ENCODE measurements at places on chromosomes 16 and 17. TPM values are rescaled to one million over a fixed set of nuclear protein-coding genes. Genes with fewer than 3 reads are reported as not detected.
A peak's percentile ranks its signal among the peaks of the same experiment; 100 is the strongest.

DNA sequence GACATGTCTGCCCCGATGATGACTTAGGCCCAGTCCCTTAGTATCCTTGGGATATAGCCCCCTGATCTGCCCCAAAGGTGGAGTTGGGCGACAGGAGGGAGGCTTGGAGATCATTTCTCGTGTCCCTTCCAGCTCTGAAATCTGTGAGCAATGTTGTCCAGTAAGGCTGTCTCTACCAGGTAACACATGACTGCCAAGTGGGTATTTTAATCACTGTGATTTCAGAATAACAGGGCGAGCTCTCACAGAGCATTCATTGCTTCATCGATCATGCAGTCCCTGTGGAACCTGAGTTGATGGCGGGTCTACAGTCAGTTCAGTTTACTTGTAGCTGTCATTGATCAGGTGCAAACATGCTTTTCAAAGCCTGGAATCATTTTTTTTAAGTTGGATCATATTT lies 39.2 kb downstream of the KSR1 start:
- no peaks in the 10 kb centered on the region for H3K4me1 ChIP-seq
- H3K36me3 ChIP-seq = no peaks in the 10 kb centered on the region
- H3K27ac ChIP-seq = no peak overlapping the region
- H3K27me3 ChIP-seq = no peaks in the 10 kb centered on the region
- no peak overlapping the region for H3K4me3 ChIP-seq
- DNase-seq = no peak

DNA sequence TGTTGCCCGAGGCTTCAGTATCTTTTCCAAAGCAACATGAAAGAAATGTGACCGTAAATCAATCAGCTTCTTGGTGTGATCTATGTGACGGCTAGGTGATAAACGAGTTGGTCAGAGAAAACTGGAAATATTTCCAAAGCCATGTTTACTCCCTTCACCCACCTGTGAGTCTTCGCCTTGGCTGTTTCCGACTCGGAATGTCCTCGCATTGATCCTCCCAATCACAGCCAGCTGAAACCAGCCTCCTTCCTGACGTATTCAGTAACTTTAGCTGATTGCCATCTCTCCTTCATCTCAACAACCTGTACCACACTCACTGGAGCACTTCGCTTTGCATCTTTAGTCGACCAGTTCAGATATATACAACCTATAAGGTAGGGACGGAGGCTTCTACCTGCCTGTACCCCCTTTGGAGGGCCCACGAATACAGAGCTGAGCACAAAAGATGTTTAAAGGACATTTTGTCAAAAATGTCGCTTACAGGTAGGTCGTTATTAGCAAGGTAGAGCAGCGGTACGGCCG lies 705 bp downstream of the KRABD2 start:
- peaks cover 17% of the 10 kb centered on the region for H3K4me1 ChIP-seq
- peaks cover 45% of the 10 kb centered on the region for H3K36me3 ChIP-seq
- H3K27me3 ChIP-seq = no peaks in the 10 kb centered on the region
- peak overlapping the region; percentile 48 for H3K4me3 ChIP-seq

DNA sequence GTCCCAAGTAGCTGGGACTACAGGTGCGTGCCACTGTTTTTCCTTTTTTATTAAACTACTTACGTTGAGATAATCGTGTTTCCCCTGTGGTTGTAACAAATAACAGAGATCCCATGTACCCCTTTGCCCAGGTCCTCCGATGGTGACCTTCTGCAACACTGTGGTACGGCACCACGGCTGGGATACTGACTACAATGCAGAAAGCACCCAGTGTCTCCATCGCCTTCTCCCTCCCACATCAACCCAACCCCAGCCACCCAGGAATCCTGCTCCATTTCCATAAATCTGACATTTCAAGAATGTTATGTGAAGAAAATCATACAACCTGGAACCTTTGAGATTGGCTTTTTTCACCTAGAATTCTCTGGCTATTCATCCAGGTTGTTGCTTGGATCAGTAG lies 22.1 kb downstream of the MPRIP start:
- H3K4me3 ChIP-seq = no peak overlapping the region
- H3K36me3 ChIP-seq = peaks cover 66% of the 10 kb centered on the region

DNA sequence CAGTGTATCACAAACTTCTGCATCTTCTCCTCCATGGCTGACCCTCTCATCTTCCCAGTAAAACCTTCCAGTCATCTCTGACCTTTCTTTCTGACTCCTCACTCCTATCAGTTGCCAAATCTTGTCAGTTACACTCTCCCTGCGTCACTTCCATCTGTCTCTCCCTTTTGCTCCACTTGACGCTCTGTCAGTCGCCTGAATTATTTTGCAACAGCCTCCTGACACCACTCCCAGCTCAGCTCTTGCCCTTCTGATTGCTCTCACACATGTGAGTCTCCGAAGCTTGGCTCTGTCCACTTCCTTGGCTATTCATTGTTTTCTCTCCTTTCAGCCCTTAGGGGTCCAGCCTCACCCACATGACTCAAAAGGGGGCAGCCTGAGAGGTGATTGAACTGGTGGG lies 27.7 kb downstream of the DHRS7C start:
- H3K4me3 ChIP-seq = no peak overlapping the region
- H3K4me1 ChIP-seq = no peaks in the 10 kb centered on the region
- no peaks in the 10 kb centered on the region for H3K27me3 ChIP-seq
- H3K27ac ChIP-seq = no peak overlapping the region

- H3K36me3 ChIP-seq = no peaks in the 10 kb centered on the region
- no peak overlapping the region for H3K4me3 ChIP-seq
- peaks cover 11% of the 10 kb centered on the region for H3K4me1 ChIP-seq
- H3K27ac ChIP-seq = no peak overlapping the region
- no peaks in the 10 kb centered on the region for H3K27me3 ChIP-seq
Observed at GRCh38 chr17:45137561-45138305, 2.2 kb downstream of the ACBD4 start.

GRCh38 chr17:77045441-77046041 lies 95.2 kb upstream of the SEC14L1 start:
- no peaks in the 10 kb centered on the region for H3K36me3 ChIP-seq
- peaks cover 40% of the 10 kb centered on the region for H3K4me1 ChIP-seq
- peak; percentile 43 for DNase-seq
- H3K27me3 ChIP-seq = no peaks in the 10 kb centered on the region

GRCh38 chr17:41935641-41936040 lies 5.2 kb downstream of the ODAD4 start:
- no peak overlapping the region for H3K27ac ChIP-seq
- no peaks in the 10 kb centered on the region for H3K36me3 ChIP-seq
- no peaks in the 10 kb centered on the region for H3K4me1 ChIP-seq

DNA sequence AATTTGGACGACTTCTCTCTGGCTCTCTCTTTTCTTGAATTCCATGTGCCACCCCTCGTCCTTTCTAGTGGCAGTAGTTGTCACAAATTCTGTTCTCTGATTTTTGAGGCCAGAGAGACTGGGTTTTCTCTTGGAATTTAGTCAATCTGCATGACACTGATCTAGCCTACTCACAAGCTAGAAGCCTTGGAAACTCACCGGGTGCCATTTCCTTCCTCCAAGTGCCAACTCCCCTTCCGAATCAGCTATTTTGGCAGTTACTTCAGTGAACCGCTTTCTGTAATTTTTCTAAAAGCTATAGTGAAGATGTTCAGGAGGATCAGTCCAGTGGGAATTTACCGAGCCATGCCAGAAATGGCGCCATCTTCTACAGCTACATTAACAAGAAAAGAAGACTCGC lies 228.9 kb downstream of the PMP22 start:
- no peak overlapping the region for H3K27ac ChIP-seq
- H3K27me3 ChIP-seq = no peaks in the 10 kb centered on the region
- no peak overlapping the region for H3K4me3 ChIP-seq
- peaks cover 13% of the 10 kb centered on the region for H3K4me1 ChIP-seq
- DNase-seq = no peak

DNA sequence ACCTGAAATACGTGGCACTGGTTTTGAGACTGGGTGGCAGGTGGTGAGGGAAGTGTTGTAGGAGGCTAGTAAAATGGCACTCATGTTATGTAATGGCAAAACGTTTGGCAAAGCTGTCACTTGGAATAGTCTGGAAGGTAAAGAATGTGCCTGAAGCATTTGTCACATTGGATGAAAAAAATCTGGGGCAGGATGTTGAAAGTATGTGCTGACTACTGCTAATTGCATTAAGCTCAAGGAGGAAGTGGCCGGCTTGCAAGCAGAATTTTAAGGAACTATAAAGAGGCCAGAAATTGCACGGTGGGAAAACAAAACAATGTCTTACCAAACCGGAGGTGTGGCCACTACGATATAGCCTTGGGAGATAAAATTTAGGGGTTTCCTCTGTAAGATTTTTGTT lies 26.6 kb upstream of the NLRP1 start:
- no peak overlapping the region for H3K27ac ChIP-seq
- no peak overlapping the region for H3K4me3 ChIP-seq
- DNase-seq = no peak
- H3K4me1 ChIP-seq = no peaks in the 10 kb centered on the region
- no peaks in the 10 kb centered on the region for H3K36me3 ChIP-seq

GRCh38 chr17:69960755-69961154 lies 114.3 kb upstream of the KCNJ16 start:
- H3K27ac ChIP-seq = no peak overlapping the region
- no peak overlapping the region for H3K4me3 ChIP-seq
- peaks cover 10% of the 10 kb centered on the region for H3K4me1 ChIP-seq
- no peaks in the 10 kb centered on the region for H3K36me3 ChIP-seq
- no peak for DNase-seq

DNA sequence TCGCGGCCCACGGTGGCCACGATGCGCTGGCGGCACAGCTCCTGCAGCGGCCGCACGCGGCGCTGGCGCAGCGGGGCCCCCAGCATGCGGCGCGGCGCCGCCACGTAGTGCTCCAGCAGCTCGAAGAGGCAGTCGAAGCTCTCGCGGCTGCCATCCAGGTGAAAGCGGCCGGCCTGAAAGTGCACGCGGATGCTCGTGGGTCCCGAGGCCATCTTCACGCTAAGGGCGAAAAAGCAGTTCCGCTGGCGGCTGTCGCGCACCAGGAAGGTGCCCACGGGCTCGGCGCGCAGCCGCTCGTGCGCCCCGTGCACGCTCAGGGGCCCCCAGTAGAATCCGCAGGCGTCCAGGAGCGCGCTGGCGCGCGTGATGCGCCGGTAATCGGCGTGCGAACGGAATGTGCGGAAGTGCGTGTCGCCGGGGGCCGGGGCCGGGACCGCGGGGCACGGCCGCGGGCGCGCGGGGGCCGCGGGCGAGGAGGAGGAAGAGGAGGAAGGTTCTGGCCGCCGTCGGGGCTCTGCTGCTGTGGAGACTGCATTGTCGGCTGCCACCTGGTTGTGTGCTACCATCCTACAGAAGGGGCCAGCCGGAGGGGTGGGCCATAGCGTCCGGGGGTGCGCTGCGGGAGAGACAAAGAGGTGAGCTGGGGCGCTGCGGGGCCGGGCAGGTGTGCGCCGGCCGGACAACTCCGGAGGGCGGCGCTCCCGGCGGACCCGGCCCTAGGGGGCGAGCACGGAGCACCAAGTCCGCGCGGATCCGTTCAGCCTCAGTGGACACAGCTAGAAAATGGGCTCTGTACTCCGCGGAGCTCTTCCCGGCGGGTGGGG lies 879 bp downstream of the SOCS1 start:
- peaks cover 49% of the 10 kb centered on the region for H3K36me3 ChIP-seq
- peak overlapping the region; percentile 80 for H3K4me3 ChIP-seq
- no peaks in the 10 kb centered on the region for H3K27me3 ChIP-seq
- peaks cover 57% of the 10 kb centered on the region for H3K4me1 ChIP-seq
- H3K27ac ChIP-seq = no peak overlapping the region

DPEP3 gene
- total RNA-seq = not detected

DHX58 gene
- 1.4 TPM for total RNA-seq

SECTM1 gene
- total RNA-seq = 5.3 TPM

HCRT gene
- total RNA-seq = not detected

TMEM100 gene
- total RNA-seq = 2.6 TPM

KRT24 gene
- not detected for total RNA-seq

ECI1 gene
- 80.2 TPM for total RNA-seq

NTN1 gene
- total RNA-seq = 22.8 TPM

NUBP1 gene
- 42.8 TPM for total RNA-seq

ADPRM gene
- total RNA-seq = 6.1 TPM
